Fibroblast of the aortic adventitia (primary cell): ENCODE measurements at places on chromosomes 4 and X. TPM values are rescaled to one million over a fixed set of nuclear protein-coding genes. Genes with fewer than 3 reads are reported as not detected.

The DCAF12L1 gene
- not detected in 2 replicates for total RNA-seq

The VSIG1 gene
- total RNA-seq = 0.09 TPM in 1 of 2 replicates, not detected in the other

The GPR119 gene
- total RNA-seq = not detected in 2 replicates

The TMEM150C gene
- total RNA-seq = 0.45 and 1.9 TPM in 2 replicates

The DDIT4L gene
- total RNA-seq = 10.8 and 17.7 TPM in 2 replicates

The MSX1 gene
- total RNA-seq = 4.3 and 17.6 TPM in 2 replicates

The TENT5D gene
- 0.09 TPM in 1 of 2 replicates, not detected in the other for total RNA-seq

The SMIM9 gene
- not detected in 2 replicates for total RNA-seq

The MID1 gene
- 18.0 and 20.4 TPM in 2 replicates for total RNA-seq
